GM04503 (cell line): ENCODE measurements at places on chromosomes 7 and 10.
A peak's percentile ranks its signal among the peaks of the same experiment; 100 is the strongest.

DNA sequence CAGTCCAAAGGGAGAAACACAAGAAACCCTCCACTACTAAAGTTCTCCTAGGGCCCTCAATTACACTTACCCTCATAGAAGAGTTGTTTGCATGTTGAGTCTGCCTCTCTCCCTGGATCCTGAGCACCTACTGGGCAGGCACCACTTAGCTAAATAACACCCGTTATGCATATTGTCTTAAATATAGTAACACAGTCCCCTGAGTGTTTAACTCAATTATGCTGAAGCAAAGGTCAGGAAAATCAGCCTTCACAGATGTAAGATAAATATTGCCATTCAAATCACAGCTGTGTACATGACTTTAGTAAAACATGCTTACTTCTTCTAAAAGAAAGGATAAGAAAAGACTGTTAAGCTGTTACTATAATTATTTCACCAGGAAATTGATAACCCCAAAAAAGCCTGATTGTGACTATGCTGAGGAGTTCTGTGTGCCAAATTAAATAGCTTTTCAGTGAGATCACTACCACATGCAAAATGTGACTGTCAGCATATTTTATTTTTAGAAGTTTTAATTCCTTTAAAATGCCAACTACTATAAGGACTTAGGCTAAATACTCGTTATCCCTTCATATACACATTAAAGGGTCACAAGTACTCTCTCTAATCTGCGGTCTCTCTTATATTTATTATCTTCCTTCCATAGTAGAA, 733.9 kb upstream of the PHF14 start:
- DNase-seq, result no peak

DNA sequence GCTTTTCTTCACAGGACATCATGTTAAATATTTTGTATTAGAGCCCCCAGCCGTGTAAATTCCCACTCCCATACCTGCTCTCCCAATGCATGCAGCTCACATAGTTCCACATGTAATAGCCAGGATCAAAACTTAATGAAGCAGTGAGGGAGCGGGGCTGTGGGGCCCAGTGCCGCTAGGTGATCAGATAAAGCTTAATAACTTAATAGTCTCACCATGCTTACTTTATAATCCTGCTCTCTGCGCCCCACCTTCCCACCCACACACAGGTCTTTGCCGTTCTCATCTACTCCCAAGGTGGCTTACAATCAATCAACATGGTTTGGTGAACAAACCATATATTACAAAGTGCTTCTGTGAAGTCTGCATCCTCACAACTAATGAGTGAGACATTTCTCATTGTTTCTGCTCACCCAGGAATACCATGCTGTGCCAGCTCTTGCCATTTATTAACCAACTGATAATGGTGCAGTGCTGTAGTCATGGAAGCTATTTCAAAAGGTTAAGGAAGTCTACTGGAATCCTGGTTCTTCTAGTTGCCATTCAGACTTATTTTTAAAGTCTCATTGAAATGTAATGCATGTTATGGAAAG, 156.4 kb downstream of the CTTNBP2 start:
- no peak for DNase-seq

GRCh38 chr10:77180794-77181193, 456.8 kb downstream of the KCNMA1 start:
- no peak for DNase-seq

DNA sequence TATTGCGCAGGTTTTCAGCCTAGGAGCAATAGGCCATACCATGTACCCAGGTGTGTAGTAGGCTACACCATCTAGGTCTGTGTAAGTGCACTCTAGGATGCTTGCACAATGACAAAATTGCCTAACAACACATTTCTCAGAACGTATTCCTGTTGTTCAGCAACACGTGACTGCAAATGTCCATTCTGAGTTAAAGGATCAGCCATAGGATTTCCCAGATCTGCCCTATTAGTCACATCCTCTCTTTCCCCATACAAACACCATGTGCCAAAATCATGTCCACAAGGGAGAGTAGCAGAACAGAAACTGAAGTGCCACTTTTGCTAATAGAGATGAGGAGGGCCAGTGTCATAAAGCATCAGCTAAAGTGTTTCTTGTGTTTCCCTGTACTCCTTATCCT, 42.6 kb upstream of the AMPH start:
- DNase-seq, result peak; percentile 59

GRCh38 chr10:74451127-74451829, 300.3 kb downstream of the ADK start:
- no peak for DNase-seq

DNA sequence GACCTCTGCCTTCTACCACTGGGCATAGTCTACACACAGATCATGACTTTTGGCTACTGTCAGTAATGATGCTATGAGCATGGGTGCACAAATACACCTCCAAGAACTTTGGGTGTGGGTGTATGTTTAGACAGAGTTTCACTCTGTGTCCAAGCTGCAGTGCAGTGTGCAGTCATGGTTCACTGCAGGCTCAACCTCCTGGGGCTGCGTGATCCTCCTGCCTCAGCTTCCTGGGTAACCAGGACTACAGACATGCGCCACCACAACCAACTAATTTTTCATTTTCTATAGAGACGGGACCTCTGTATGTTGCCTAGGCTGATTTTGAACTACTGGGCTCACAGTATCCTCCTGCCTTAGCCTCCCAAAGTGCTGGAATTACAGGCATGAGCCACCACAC, 194.4 kb downstream of the NSUN6 start:
- DNase-seq, result no peak

DNA sequence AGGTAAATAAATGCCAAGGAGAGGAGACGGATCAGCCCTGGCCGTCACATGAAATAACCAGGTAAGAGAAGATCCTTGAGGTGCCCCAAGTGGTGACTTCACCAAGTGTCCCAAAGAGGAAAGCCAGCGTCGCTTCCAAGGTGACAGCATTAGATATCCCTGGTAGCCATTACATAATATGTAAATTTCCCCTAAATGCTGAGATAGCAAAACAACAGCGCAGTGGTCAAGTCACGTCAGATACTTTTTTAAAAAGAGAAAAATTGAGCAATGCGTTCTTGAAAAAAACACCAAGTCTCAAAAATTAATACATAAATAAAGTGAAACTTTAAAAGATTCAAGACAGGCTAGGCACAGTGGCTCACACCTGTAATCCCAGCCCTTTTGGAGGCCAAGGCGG, 100.2 kb downstream of the HTR5A start:
- DNase-seq, result no peak

DNA sequence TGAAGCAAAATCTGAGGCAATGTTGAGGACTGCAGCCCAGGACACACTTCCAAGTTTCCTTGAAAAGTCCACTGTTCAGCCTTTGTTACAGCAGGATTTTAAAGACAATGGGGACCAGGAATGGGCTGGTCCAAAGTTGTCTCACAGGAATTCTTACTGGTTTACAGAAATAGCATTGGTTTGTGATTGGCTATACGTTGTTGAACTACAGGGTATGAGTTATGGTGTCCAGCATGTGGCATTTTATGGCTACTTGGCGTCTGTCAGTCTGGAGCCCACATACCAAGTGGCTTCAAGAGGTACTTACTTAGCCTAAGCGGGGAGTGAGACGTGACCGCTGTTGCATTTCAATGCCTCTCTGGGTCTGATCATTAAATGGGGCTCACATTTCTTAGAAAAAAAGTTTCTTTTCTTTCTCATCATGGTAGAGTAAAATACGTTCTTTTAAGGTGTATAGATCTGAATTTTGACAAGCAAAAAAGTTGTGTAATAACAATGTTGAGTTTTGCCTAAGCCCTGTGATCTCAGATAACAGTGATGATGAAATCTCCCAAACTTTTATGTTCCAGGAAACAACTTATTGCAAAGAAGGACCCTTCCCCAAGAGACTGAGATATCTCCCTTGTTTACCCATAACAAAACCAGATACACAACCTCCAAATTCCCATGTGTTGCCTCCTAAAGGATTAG, 100.0 kb upstream of the TRIM24 start:
- DNase-seq, result no peak

- no peak for DNase-seq
Measured at GRCh38 chr7:117706210-117706609, 167.0 kb downstream of the CTTNBP2 start.

- DNase-seq, result no peak
Measured at GRCh38 chr10:86708068-86708782, 39.9 kb downstream of the LDB3 start.

DNA sequence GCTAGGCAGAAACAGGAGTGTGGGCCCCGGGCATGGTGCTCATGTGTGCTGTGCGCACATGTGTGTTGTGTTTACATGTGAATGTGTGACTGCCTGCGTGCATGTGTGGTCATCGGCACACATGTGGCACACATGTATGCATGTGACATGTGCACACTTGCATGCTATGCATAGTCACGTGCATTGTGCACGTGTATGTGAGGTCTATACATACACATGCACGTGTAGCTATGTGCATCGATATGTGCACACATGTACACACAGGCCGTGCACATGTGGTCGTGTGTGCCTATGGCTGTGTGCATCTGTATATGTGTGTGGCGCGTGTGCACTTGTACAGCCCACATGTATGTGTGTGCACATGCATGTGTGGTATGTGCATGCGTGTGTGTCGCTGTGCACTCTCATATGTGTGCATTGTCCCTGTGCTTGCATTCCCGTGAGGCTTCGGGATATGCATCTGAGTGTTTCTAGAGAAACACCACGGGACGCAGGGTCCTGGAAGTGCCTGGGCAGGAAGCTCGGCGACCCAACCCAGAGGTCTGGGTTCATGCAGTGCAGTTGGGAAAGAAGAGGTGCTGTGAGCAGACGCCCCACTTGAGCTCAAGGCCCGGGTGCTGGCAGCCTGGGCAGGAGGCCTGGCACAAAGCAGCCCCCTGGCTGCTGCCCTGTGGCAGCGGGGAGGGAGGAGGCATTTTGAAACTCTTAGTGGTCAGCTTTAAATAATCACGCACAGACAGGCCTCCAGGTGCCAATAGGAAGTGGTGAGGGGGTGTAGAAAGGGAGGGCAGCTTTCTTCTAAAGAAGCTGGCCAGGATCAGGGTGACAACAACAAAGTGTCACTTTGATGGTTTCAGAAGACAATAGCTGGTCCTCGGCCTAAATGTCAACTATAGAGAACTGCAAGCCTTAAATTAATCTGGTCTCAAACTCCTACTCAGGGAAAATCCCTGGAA, 410.0 kb upstream of the MGMT start:
- DNase-seq, result no peak

DNA sequence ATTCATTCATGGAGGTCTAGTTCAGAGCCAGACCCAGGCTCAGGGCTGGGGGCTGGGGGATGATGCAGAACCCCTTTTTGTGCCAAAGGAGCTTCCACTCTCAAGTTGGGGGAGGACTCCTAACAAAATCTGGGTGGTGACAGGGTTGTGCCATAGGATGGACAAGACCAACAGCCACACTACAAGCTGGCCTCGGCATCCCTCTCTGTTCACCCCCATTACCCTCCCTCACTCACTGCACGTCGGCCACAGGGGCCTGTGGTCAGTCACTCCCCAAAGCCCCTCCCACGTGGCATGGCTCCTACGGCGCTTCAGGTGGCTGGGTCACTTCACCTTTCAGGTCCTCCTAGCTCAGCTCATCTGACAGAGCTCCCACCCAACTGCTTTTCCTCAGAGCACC, 348.7 kb upstream of the ZMIZ1 start:
- no peak for DNase-seq

DNA sequence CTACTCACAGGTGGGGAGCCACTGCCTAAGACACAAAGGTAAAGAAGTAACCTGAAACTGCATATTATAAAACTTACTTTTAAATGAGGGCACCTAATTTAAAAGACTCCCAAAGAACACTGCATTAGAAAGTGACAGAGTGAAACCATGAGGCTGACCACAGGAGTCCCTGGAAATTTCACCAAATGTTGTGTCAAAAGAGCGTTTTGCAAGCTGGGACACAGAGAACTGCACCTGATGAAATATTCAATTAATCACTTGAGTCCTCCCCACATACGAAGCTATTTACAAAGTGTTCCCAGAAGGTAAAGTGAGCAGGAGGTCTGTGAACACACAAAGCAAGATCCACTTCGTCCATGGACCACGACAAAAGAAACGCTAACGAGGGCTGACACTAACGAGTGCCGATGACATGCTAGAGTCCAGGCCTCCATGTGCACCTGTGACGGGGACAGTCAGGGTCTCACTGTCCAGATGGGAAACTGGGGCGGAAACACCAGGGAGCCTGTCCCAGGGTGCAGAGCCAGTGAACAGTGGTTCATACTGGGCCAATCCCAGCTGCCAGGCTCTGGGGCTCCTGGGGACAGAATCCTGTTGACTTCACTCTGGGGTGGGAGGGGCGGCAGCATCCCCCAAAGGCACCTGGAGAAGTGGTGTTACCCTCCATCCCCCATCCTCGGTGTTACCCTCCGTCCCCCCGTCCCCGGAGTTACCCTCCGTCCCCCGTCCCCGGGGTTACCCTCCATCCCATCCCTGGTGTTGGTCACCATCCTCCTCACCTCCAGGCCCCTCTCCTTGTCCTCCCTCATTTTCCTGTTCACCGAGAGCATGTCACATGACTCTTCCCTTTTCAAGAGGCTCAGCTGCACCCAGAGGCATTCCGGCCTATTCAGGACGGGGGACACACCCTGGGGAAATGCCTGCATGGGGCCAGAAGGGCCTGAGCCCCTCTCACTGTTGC, 63.4 kb downstream of the DIP2C start:
- DNase-seq, result no peak

DNA sequence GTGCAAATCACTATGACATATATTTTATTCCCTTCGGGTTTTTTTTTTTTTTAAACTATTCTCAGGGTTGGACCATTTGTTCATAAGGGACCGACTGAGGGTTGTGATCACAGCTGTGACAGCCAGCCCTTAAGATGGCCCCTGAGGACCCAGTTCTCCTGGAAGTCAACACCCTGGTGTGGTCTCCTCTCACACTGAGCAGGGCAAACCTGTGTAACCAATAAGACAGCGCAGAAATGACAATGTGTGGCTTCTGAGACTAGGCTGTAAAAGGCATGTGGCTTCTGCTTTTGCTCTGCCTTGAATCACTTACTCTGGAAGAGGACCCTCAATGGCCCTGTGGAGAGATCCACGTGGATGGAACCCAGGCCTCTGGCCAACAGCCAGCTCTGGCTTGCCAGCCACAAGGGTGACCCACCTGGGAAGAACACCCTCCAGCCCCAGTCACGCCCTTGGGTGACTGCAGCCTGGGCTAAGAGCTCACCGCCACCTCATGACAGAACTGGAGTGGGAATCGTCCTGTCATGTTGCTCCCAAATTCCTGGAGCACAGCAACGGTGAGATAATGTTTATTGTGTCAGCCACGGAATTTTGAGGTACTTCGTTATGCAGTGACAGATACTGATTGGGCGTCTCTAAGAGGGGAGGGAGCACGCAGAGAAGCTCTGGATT, 127.1 kb downstream of the CLEC2L start:
- no peak for DNase-seq

DNA sequence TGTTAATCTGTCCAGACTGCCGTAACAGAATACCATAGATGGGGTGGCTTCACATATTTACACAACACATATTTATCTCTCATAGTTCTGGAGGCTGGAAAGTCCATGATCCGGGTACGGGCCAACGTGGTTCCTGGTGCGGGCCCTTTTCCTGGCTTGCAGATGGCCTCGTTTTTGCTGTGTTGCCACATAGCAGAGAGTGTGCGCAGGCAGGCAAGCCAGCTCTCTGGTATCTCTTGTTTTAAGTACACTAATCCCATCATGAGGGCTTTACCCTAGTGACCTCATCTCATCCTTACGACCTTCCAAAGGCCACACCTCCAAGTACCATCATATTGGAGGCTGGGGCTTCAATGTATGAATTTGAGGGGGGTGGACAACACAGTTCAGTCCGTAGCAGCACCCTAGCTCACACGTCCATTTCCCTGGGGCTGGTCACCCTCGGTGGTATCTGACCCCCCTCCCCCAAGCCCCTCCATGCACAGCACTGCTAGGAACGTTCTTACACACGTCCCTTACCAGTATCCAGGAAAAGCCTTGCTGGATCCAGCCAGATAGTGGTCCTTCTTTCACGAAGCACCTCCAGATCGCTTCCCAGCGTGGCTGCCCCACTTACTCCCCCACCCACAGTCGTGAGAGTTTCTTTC, 21.5 kb downstream of the CUX1 start:
- no peak for DNase-seq
